ENCODE measurements at places on chromosomes 16 and 17.
A peak's percentile ranks its signal among the peaks of the same experiment; 100 is the strongest.

DNA sequence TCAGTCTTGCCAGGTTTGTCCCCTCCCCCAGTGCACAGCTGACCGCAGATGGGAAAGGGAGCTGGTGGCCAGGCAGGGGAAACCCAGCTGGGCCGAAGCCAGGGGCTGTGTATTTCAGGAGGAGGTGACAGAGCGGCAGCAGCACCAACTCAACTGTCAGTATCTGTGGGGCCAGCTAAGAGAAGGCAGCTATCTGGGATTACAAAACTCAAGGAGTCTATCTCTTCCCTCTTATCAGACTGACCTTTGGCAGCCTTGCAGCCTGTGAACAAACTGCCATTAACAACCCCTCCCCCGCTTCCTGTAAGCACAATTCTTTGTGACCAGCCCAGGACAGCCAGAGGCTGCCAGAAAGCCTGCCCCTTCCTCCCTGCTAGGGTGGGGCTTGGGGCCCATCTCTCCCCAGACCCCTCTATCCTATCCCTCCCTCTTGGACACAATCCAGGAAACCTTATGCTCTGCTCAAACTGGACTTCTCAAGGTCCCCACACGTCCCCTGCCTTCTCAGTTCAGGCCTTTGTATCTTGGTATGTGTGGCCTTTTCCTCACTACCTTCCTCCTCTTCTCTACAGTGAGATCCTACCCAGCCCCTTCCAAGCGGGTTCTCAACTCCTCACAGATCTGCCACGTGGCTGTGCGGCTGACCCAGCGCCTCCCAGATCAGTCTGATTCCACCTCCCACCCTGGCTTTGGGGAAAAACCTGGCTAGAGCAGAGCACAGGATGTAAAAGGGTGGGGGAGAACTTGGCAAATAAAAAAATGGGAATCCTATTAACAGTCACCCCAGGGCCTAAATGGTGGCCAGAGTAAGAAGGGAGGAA, 10.5 kb downstream of the ST3GAL2 start:
- no peak for ATAC-seq

- no peak for ATAC-seq
Observed at GRCh38 chr16:87954361-87954760, 3.1 kb downstream of the BANP start.

DNA sequence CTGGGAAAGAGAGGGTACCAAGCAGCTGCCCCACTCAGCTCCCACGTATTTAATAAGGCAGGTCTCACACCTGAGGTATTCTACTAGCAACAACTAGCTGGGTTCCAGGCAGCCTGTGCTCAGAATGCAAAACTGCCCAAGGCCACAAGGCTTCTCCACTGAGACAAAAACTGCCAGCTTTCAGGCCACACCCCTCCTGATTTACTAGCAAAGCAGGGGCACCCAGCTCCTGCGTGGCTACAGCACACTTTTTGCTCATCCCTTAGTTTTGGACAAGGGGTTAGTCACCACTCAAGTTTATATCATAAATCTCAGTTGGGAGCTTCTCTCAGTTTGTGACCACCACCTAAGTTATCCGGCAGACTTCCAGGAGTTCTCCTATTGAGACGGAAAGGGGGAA, 494.6 kb downstream of the CDH11 start:
- no peak for ATAC-seq

DNA sequence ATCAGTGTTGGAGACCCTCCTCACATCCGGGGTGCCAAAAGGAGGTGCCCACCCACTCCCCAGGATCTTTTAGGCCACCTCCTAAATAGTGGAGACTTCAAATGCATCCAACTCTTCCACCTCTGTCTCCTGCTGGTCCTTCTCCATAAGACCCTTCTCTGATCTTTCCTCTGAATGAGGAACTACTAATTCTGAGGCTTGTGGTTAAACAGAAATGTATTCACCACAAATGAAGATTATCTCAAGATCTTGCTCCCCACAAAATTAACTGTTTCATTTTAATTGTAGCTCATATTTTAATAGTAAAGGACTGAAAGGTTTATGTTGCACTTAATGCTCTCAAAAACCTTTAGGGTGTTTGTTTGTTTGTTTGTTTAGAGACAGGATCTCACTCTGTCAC, 34.1 kb downstream of the TLE7 start:
- no peak for ATAC-seq

DNA sequence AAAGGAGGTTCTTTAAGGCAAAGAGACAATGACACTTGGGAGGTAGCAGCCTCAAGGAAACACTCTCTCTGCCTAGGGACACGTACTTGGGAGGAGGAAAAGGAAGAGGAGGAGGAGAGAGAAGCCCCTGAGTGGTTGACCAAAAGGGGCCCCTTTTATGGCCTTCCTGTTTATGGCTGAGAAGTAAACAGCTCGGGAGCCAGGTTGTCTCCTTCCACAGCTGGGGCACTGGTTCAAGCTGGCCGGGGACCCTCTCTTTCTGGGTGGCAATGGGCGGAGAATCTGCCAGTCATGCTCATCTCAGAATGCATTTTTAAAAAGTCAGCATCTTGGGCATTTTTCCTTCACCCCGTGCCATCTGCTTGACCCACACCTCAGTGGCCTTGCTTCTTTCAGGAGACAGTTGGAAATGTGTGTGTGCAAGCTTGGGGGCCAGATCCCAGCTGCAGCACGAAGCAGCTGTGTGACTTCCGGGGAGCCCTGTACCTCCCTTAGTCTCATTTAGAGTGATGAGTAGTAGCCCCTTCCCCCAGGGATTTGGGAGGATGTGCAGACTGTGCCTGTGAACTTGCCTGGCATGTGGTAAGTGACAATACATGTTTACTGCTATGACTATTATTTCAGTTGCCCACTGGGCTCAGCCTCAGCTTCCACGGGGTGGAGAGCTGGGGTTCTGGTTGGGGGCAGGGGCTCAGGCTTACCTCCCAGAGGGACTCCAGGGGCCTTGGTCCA, 33.8 kb upstream of the SALL1 start:
- no peak for ATAC-seq

DNA sequence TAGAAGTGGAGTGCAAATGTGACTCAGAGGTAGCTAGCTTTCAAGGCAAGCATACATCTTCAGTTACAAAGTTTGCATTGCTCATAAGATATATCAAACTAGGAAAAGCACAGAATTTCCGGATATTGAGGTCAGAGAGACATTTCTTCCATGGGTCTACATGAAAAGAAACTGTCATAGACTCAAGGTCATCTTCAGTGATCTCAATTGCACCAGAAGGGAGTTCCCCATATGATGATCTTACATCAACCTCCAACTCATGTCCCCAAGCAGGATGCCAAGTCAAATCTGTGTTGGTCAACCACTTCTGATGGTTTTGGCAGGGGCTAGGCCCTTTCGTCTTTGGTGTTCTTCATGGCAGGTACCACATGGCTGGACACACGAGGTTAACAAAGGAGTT, 459.9 kb upstream of the MAF start:
- ATAC-seq = no peak

GRCh38 chr16:28082624-28083023, 19.1 kb upstream of the GSG1L start:
- ATAC-seq = no peak

- ATAC-seq = no peak
Observed at GRCh38 chr17:55089256-55089655, 120.7 kb downstream of the STXBP4 start.

DNA sequence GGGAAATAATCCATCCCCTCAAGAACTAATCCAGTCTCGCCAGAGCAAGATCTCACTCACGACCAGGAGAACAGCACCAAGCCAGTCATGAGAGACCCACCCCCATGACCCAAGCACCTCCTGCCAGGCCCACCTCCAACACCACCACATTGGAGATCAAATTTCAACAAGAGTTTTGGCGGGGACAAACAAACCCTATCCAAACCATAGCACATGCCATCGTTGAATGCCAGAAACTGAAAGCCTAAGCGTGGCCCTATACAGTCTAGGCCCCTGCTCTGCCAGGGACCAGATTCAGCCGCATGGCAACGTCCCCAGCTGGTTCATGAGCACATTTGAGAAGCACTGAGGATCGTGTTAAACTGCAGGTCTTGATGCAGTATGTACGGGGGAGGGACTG, 57.3 kb downstream of the AXIN2 start:
- ATAC-seq = no peak

DNA sequence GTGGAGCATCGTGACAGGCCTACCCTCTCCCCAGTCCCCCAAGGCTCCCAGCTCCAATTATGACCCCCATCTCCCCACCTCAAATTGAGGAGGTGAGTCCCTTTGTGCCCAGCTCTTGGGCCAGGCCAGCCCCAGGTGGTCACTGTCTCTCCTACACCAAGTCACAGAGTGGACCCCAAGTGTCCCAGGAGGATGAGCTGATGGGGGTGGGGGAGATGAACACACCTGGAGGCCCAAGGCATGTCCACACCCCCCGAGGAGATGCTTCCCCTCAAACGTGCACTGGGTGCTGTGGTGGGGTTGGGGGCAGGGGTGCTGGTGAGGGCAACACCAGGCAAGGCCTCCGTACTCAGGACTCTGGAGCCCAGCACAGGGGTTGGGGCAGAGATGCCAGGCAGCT, 73.2 kb downstream of the RBFOX3 start:
- no peak for ATAC-seq

- peak; percentile 83 for ATAC-seq
Observed at GRCh38 chr17:50139950-50140885, 10.3 kb upstream of the SAMD14 start.

DNA sequence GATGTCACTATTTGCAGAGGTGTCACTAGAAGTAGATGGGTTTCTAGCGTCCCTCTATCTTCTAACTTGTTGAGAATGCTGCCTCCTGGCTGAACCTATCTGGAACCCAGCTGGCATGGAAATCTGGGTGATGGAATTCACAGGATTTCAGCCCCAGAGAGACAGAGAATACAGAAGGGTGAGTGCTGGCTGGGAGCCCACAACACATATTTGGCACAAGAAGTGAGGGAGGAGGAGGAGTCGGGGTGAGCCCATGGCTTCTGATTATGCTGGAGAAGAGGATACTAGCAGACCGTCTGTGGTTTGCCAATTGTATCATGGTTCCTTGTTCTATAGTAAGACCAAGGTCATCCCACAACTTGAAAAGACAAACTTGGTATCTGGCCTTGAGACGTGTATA, 557.8 kb upstream of the SALL1 start:
- ATAC-seq = no peak

DNA sequence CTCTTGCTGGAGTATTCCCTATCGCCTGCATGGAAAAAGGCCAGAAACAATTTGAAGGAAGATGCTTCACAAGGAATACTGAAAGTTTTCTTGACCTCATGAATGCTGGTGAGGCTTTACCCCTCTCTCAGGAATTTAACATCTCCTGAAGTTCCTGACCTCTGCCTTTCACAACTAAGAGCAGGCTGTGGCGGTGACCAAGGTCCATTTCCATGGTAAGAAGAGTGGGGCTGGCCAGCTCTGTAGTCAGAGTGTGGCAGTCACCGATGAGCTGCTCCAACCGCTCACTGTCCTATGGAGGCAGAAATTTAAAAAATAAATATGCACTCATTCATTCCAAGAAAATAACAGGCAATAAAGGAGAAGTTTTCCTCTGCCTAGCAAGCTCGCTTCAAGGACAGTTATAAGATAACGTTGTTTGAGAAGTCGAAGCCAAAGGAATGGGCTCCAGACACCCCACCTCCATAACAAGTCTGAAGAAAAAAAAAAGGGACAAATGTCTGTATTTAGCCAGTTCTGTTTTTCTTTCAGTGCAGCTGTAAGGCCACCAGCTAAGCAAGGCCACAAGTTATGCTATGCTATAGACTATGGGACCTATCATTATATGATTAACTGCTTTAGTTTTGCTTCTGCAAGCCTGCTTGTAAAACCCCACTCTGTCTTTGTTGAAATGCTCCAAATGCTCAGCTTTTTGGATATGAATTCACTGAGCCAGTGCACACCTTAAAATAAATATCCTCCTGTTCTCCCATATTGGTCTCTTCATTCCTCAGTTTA, 6.0 kb upstream of the CCL4L2 start:
- ATAC-seq = no peak

DNA sequence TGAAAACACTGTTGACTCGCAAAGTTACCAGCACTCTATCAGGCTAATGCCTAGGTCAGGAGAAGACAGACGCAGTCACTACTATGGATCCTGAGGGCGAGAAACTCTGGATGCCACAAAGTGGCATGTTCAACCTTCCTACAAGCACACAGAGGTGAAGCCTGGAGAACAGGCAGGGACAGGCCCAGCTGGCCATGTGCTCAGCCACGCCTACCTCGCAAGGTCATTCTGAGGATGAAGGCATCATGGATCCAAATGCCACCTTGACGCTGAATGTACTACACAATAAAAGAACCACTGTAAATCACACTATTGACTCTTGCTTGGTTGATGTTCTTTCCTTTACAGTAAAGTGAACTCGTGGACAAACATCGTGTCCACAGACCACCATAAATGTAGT, 85.8 kb downstream of the ANKRD11 start:
- ATAC-seq = no peak

- peak; percentile 46 for ATAC-seq
Observed at GRCh38 chr16:11405331-11406176, 60.3 kb downstream of the RMI2 start.

DNA sequence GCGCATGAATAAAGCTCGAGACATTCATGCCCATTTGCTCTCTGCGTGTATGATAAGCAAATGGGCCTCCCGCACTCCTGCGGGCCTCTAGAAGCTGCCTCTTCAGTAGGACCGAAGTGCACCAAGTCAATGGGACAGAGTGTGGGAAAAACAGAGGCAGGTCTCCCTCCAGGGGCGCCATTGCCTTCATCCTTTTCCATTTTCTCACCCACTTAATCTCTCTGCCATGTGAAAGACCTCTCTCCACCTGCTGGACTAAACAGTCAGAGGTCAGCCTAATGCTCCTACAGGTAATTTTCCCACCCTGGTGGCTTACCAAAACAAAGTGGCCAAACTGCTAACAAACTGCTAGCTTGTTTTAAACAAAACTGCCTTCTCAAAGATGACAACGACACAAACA, 210.9 kb downstream of the ZFHX3 start:
- ATAC-seq = no peak

DNA sequence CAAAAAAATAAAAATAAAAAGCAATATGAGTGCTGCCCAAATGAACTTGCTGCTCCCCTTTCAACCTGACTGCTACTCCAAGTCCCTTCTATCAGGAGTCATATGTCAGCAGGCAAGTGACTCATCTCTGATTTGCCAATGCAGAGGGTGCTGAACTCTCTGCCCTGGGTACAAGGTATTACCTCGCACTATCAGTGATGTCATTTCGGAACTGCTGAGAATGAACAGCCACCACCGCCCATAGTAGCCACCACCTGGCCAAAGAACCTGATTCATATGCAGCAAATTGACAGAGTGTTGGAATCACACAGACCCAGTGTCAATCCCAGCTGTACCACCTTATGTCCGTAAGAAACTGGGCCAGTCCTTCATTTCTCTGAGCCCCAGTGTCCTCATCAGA, 31.2 kb downstream of the LYRM9 start:
- no peak for ATAC-seq

GRCh38 chr17:55760643-55761355, 9.9 kb downstream of the PCTP start:
- ATAC-seq = no peak

- ATAC-seq = no peak
Observed at GRCh38 chr17:75084039-75084660, 3.6 kb upstream of the SLC16A5 start.

DNA sequence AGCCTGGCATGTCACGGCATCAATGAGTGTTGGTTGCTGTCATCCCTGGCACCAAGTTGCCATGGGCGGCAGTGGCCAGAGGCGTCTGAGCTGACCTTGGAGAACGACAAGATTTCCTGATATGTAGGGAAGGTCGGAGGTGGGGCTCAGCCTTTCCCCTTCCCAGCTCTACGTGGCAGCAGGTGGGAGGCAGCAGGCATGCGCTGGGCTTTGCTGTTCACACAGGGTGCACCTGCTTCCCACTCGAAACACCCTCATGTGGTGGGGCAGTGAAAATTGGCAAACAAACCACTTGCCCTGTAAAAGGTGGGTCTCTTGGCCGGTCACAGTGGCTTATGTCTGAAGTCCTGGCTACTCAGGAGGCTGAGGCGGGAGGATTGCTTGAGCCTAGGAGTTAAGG, 12.3 kb upstream of the TFAP4 start:
- no peak for ATAC-seq
